Esophagus muscularis mucosa (tissue), 4 donors: ENCODE measurements at places on chromosomes 1 and 21. TPM values are rescaled to one million over a fixed set of nuclear protein-coding genes. Genes with fewer than 3 reads are reported as not detected.

DNA sequence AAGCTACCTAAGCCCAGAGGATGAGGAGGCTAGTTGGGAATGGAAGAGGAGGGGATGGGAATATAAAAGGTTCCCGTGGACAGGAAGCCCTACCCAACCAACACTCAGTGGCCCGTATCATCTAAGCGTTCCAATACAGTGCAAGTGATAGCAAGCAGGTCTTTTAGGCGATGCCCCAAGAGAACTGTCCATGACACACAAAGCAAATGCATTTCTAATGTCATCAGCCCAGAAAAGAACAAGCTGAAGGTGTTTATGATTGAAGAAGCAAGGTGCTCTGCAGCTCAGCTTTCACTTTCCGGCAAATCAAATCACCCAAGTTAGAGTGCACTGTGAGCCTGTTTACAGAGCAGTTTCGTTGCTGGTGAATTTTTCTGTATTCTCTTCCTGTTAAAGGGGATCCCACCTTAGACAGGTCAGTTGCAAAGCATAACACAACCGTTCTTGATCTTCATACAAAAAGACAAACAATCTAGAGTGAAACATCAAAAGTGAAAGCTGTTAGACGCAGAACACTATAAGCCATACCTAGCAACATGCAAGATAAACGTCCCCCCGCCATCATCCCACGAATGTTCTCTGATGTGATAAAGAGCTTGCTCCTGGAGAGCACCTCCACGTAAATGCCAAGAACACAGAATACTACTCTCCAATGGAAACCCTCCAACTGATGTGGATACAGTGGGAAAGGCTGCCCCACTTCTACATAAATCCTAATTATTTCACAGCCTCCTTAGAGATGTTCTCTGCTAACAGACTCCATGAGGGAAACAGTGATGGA is 54.0 kb downstream of the PGBD5 start:
- no peak for DNase-seq
- H3K27me3 ChIP-seq = no peaks in the 10 kb centered on the region
- H3K4me1 ChIP-seq = no peaks in the 10 kb centered on the region
- H3K27ac ChIP-seq = no peak overlapping the region
- H3K36me3 ChIP-seq = no peaks in the 10 kb centered on the region
- no peak overlapping the region for H3K4me3 ChIP-seq

DNA sequence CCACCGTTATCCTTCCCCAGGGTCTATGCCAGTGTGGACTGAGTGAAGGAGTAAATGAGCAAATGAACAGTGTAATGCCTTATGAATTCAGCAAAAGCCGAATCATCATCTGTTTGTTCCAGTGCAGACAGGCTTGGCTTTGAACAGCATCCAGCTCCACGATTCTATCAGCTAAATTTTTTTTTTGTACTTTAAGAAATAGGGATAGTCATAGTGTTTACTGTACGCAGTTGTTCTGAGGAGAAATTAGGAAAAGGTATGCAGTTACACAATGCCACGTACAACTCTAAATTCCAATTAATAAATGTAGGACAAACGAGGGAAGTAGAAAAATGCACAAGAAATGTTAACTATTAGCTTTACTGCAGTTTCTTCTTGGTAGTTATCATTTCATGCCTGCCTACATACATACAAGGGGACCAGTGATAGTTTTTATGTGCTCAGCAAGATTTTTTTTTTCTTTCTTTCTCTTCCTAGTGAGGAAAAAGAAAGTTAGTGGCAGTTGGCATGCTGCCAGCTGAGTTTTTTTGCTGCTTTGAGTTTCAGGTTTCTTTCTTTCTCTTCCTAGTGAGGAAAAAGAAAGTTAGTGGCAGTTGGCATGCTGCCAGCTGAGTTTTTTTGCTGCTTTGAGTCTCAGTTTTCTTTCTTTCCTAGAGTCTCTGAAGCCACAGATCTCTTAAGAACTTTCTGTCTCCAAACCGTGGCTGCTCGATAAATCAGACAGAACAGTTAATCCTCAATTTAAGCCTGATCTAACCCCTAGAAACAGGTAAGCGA is at the start of gene IFI44L:
Gene IFI44L, plus strand, starts transcription at position 646 of the 777 bp plus-strand sequence. CDS start 7,468 bp downstream, outside the sequence.
- H3K36me3 ChIP-seq = no peaks in the 10 kb centered on the region
- H3K4me1 ChIP-seq = peaks cover 34% of the 10 kb centered on the region
- H3K27ac ChIP-seq = peak within 1 kb of the TSS; percentile 59
- H3K4me3 ChIP-seq = peak within 1 kb of the TSS; percentile 47

GRCh38 chr1:12034381-12034801 is 15.1 kb downstream of the MIIP start:
- H3K4me1 ChIP-seq = no peaks in the 10 kb centered on the region
- DNase-seq = no peak
- H3K27ac ChIP-seq = no peak overlapping the region
- H3K27me3 ChIP-seq = no peaks in the 10 kb centered on the region
- H3K36me3 ChIP-seq = peaks cover 9% of the 10 kb centered on the region

DNA sequence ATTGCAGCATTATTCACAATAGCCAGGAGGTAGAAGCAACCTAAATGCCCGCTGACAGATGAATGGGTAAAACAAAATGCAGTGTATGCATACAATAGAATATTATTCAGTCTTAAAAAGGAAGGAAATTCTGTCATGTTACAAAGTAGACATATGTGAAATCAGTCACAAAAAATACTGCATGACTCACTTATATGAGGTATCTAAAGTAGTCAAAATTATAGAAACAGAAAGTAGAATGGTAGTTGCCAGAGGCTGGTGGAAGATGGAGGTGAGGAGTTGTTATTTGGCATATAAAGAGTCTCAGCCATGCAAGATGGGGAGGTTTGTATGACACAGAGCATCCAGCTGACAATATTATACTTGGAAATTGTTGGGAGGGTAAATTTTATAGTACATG is 43.0 kb upstream of the EGLN1 start:
- H3K27ac ChIP-seq = no peak overlapping the region
- H3K4me1 ChIP-seq = no peaks in the 10 kb centered on the region
- no peak overlapping the region for H3K4me3 ChIP-seq

GRCh38 chr1:153534925-153535241 is 908 bp downstream of the S100A6 start:
- DNase-seq = no peak
- H3K4me1 ChIP-seq = peaks cover 49% of the 10 kb centered on the region
- no peaks in the 10 kb centered on the region for H3K27me3 ChIP-seq
- H3K4me3 ChIP-seq = peak overlapping the region; percentile 91
- H3K27ac ChIP-seq = peak overlapping the region; percentile 96

DNA sequence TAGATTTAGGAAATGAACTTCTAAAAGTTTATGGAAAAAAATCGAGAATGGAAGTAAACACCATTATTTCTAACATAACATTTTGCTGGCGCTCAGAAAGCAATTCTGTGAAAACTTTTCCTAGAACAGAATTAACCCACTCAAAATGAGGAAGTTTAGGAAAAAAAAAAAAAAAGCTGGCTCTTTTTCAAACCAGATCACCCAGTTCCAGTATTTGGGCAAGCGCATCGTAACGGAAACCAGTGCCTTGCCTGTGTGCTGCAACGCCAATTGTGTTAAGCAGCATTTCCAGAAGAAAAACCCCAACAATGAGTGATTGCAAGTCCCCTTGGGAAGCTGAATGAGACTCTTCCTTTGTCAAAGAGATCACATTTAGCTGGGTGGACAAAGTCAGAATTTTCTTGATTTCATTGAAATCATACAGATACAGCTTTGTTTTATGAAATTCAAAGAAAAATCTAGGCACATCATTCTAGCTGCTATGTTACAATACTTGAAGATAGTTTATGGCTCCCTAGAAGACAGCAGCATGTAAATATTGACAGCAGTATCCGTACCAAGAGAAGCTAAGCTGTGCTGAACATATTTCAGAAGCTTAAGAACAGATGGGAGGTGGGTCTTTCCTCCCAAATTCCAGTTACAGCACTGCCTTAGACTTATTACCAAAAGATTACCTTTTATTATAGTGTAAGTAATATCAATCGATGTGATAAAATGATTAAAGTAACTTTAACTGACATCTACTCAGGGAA is 113.4 kb downstream of the ERG start:
- no peak overlapping the region for H3K4me3 ChIP-seq
- peaks cover 3% of the 10 kb centered on the region for H3K4me1 ChIP-seq
- no peak overlapping the region for H3K27ac ChIP-seq
- peak; percentile 50 for DNase-seq

DNA sequence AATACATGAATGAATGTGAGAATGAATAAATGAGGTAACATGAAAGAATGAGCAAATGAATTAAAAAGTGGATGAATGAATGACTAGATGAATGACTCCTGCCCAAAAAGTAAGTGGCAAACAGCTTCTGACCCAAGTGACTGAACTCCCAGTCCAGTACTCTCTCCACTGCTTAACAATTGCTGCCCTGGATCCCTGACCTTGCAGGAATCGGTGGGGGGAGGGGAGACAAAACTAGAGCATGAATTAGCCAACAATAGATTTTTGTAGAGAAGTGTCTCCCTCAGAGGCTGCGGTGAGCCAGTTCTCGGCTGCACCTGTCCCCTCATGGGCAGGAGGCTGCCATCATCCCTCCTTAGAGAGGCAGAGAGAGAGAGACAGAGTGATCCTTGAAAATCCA is 5.9 kb upstream of the GRIK3 start:
- DNase-seq = no peak
- H3K36me3 ChIP-seq = no peaks in the 10 kb centered on the region
- no peak overlapping the region for H3K4me3 ChIP-seq
- H3K27me3 ChIP-seq = peaks cover 99% of the 10 kb centered on the region
- H3K4me1 ChIP-seq = peaks cover 14% of the 10 kb centered on the region

- peaks cover 14% of the 10 kb centered on the region for H3K27me3 ChIP-seq
- H3K4me1 ChIP-seq = no peaks in the 10 kb centered on the region
- no peak for DNase-seq
- H3K4me3 ChIP-seq = no peak overlapping the region
- no peak overlapping the region for H3K27ac ChIP-seq
Measured at GRCh38 chr1:42158189-42158588, 5.0 kb downstream of the GUCA2B start.

GRCh38 chr1:60922304-60922703 is 160.1 kb upstream of the NFIA start:
- no peaks in the 10 kb centered on the region for H3K36me3 ChIP-seq
- no peak overlapping the region for H3K27ac ChIP-seq
- DNase-seq = no peak
- H3K4me3 ChIP-seq = no peak overlapping the region
- H3K4me1 ChIP-seq = no peaks in the 10 kb centered on the region
- H3K27me3 ChIP-seq = no peaks in the 10 kb centered on the region

GRCh38 chr1:81463936-81464837 is 336.5 kb upstream of the ADGRL2 start:
- no peak overlapping the region for H3K27ac ChIP-seq
- H3K27me3 ChIP-seq = no peaks in the 10 kb centered on the region
- DNase-seq = no peak
- H3K36me3 ChIP-seq = no peaks in the 10 kb centered on the region

DNA sequence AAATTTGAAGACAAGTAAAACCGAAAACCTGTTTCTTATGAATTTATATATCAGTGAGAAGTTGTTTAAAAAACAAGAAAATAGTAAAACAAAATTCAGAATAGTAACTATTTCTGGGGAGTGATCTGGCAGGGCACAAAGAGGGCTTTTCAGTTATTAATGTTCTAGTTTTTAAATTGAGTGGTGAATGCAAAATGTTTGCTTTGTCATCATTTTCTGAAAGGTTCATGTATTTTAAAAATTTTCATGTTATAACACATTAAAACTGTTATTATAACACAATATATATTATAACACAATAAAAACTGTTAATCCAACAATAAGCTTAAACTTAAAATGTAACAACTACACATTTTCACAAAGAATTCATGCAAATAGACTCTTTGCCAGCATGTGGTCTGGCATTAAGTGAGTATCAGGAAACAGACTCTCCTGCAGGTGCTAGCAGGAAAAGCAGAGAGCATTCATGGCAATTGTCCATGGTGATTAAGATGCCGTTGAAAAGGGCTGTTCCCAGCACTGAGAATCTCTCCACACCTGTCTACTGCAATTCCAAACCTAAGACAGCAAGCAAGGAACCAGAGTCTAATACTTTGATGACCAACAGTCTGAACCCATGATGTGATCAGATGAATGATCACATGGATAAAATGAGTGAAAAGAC is 204.9 kb downstream of the TBX15 start:
- no peak for DNase-seq
- no peaks in the 10 kb centered on the region for H3K27me3 ChIP-seq
- no peaks in the 10 kb centered on the region for H3K4me1 ChIP-seq
- no peak overlapping the region for H3K27ac ChIP-seq
- no peaks in the 10 kb centered on the region for H3K36me3 ChIP-seq

GRCh38 chr1:172826096-172826741 is 167.3 kb downstream of the FASLG start:
- H3K4me3 ChIP-seq = peak overlapping the region; percentile 19
- no peak for DNase-seq
- H3K27me3 ChIP-seq = no peaks in the 10 kb centered on the region
- H3K4me1 ChIP-seq = peaks cover 8% of the 10 kb centered on the region
- H3K36me3 ChIP-seq = no peaks in the 10 kb centered on the region

GRCh38 chr21:28892199-28893111 is 100.2 kb downstream of the LTN1 start:
- H3K4me1 ChIP-seq = peaks cover 3% of the 10 kb centered on the region
- H3K27me3 ChIP-seq = no peaks in the 10 kb centered on the region
- no peaks in the 10 kb centered on the region for H3K36me3 ChIP-seq
- no peak overlapping the region for H3K4me3 ChIP-seq
- H3K27ac ChIP-seq = no peak overlapping the region

DNA sequence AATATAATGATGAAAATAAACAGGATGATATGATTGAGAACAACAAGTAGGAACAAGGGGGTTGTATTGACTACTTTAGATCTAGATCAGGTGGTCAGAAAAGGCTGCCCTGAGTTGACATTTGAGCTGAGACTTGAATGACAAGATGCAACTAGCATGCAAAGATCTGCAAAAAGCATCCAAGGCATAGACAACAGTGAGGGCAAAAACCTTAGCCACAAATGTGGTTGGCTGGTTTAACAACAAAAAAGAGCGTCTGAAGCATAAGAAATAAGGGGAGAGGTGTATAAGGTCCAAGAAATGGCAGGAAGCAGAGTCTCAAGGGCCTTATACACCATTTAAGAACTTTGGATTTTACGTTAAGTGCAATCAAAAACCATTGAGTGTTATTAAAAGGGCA is 3.2 kb downstream of the RAB3GAP2 start:
- H3K36me3 ChIP-seq = peaks cover 16% of the 10 kb centered on the region
- no peaks in the 10 kb centered on the region for H3K27me3 ChIP-seq
- H3K4me1 ChIP-seq = peaks cover 26% of the 10 kb centered on the region
- no peak overlapping the region for H3K27ac ChIP-seq
- no peak overlapping the region for H3K4me3 ChIP-seq

- no peak overlapping the region for H3K27ac ChIP-seq
- H3K36me3 ChIP-seq = no peaks in the 10 kb centered on the region
- DNase-seq = no peak
Measured at GRCh38 chr1:91406773-91407389, 2.2 kb upstream of the HFM1 start.

The GPR25 gene
- not detected for total RNA-seq

The PCSK9 gene
- total RNA-seq = not detected

The TRAF3IP3 gene
- total RNA-seq = 1.5 TPM

The TFF3 gene
- 9.9 TPM for total RNA-seq

The TSSK3 gene
- not detected for total RNA-seq

The EFNA1 gene
- total RNA-seq = 37.3 TPM

The SSU72 gene
- 98.6 TPM for total RNA-seq

The KRTAP13-2 gene
- not detected for total RNA-seq

The TMEM81 gene
- total RNA-seq = 1.4 TPM

The TBX15 gene
- total RNA-seq = 0.75 TPM
